ENCODE measurements at places on chromosomes 12 and 14.

- DNase-seq: no peak
Measured at GRCh38 chr12:92357584-92358261, 212.1 kb upstream of the BTG1 start.

DNA sequence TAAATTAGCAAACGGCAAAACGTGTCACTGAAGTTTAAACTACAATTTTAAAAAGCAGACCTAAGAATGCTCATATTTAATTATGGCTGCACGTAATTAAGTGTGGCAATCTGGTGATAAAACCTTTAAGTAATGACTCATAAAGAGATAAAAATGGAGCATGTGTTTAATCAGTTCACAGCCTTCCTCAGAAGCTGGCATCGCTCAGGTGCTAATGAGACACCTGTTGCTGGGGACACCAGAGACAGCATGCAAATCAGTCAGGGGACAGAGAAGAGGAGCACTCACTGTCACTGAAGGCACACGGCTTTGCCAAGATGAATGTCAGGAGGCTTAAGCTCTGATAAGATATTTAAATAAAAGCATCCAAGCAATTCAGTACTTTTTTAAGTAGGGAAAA, 840.3 kb downstream of the GALC start:
- no peak for DNase-seq

- DNase-seq: peak; percentile 13
Measured at GRCh38 chr12:38934686-38935085, 29.3 kb upstream of the CPNE8 start.

- DNase-seq: no peak
Measured at GRCh38 chr12:3271639-3272038, 194.5 kb downstream of the TSPAN9 start.

DNA sequence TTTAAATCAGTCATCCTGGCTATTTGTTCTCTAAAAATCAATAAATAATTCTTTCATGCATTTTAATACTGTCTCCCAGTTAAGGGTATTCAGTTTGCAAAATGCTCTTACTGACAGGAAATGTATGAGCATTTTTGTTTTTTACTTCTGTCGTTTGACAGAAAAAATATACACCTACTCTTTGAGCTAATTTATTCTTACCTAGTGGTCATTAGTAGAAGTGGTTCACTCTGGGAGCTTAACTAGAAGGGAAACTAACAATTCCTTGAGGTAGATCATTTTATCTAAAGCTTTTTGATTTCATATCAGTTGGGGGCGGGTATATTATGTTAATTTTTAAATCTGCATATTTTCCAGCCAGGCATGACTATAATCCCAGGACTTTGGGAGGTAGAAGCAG, 33.8 kb upstream of the PAPLN start:
- no peak for DNase-seq

DNA sequence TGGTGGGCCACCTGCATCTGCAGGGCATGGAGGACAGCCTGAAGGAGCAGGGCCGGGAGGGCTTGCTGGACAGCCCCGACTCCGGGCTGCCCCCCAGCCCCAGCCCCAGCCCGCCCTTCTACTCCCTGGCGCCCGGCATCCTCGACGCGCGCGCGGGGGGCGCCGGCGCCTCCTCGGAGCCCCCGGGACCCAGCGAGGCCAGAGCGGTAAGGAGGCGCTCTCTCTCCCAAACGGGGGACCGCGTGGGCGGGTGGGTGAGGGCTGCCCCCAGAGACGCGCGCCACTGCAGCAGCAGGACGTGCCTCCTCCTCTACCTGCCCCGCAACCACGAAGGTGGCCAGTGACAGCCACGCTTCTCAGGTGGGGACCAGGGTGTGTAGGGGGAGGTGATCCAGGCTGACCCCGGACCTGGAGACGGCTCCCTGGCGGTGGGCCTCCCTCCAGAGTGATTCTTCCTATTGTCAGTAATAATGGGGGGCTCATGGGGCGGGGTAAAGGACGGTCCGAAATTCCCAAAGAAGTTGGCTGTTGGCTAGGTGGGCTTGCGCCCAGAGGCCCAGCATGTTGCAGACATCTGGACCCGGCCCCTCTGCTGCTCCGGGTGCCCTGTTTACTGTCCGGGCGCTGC, 652 bp downstream of the RFLNA start:
- no peak for DNase-seq

GRCh38 chr12:106074706-106075392, 63.9 kb downstream of the NUAK1 start:
- DNase-seq: no peak

Data from inflammatory macrophage treated with lipopolysaccharide for 4 hours (primary cell).